ENCODE measurements at places on chromosomes 7 and 10.

- no peak for DNase-seq
Measured at GRCh38 chr7:127644484-127644883, 7.5 kb upstream of the SND1 start.

GRCh38 chr7:117098457-117098856, 145.2 kb downstream of the ST7 start:
- no peak for DNase-seq

- no peak for DNase-seq
Measured at GRCh38 chr7:46636022-46636421, 715.0 kb upstream of the IGFBP3 start.

GRCh38 chr7:3083350-3083749, 39.7 kb upstream of the CARD11 start:
- no peak for DNase-seq

GRCh38 chr10:30445711-30446110, 11.7 kb downstream of the MAP3K8 start:
- DNase-seq, result no peak

DNA sequence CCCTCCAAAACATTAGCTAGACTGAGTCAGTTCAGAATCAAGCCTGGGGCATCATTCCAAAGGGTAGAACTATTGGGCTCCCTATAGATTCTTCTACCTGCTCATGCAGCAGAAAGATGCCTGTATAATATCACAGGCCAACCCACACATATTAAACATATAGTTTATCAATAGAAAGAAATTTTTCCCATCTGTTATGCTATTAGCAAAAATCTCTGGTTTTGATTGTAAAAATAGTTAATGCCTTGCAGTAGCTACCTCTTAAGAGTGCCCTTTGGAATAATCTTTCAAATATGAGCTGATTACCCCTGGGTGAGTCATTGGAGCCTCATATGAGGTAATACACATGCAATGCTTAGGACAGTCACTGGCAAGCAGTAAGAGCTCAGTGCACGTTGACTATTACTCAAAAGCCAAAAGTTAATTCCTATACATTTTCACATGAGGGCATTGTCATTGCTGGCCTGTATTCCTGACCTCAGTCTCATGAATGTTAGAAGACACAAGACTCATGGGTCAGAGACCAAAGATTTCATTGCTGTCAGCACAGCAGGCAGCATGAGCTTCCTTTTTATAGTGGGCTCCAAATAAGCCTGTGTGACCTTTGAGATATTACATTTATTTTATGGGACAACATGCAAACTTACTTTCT, 180.0 kb downstream of the FGFR2 start:
- no peak for DNase-seq

GRCh38 chr10:108561649-108562048, 1361.7 kb downstream of the XPNPEP1 start:
- DNase-seq, result no peak

GRCh38 chr7:121015560-121015959, 27.0 kb downstream of the CPED1 start:
- no peak for DNase-seq

GRCh38 chr7:12695965-12696364, 8.5 kb downstream of the ARL4A start:
- DNase-seq, result no peak

GRCh38 chr10:124222318-124222987, 129.1 kb upstream of the CHST15 start:
- no peak for DNase-seq

DNA sequence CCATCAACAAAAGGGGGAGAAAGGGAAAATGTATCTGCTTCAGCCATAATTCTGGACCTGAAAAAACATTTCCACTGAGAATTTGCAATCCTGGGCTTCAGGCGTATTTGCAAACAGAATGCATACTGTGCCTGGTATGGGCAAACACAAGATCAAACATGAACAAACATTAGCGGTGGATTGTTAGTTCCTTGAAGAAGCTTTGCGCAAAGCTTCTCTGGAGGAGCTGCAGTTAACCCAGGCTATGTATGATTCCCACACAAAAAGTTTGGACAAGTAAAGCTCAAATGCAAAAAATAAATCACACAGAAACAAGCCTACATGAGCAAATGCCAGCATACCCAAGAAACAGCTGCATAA, 20.4 kb upstream of the HILPDA start:
- no peak for DNase-seq

GRCh38 chr10:110529596-110530011, 31.9 kb downstream of the DUSP5 start:
- peak; percentile 33 for DNase-seq

GRCh38 chr7:48217266-48217665, 46.0 kb downstream of the ABCA13 start:
- DNase-seq, result no peak

GRCh38 chr10:31822616-31823318, 105.9 kb downstream of the ARHGAP12 start:
- no peak for DNase-seq

GRCh38 chr7:30505174-30505697, 607 bp upstream of the GGCT start:
- no peak for DNase-seq

DNA sequence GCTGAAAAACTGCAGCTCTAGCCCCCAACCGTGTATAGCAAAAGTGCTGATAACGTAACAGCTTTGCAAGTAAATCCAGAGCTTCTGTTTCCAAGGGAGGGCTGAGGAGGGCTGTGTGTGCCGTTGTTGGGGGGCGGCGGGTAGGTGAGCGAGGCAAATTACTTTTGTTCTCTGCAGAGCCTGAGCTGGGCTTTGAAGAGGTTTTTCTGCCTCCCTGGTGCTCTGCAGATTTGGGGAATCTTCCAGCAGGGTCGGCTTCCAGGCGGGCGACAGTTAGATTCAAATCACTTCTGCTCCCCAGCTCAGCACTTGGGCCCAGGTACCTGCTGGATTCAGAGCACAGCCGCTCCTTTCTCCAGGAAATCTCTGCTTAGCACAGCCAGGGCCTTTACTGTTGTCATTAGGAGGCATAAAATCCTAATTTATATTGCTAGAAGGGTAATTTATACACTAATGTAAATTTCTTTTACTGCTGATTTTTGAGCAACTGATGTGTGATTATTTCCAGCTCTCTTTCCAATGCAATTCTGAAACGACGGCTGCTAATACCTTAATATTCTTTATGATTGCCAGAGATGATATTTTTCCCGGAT, 442.4 kb downstream of the TYW1 start:
- DNase-seq, result no peak

DNA sequence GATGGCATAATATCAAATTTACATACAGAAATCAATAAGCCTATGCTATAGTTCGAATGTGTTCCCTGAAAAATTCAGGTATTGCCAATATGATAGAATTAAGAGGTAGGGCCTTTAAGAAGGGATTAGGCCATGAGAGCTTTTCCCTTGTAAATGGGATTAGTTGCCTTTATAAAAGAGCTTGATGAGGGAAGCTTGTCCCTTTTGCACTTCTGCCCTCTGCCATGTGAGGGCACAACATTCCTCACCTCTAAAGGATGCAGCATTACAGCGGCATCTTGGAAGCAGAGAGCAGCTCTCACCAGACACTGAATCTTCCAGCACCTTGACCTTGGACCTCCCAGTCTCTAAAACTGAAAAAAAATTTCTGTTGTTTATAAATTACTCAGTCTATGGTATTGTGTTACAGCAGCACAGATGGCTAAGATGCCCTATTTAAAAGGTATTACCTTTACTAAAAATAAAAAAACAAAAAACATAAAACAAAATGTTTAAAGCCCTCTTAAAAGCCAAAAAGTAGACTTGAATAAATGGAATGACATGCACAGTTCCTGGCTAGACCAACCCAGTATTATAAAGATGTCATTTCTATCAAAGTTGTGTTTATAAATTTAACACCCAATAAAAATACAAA, 909.6 kb downstream of the REEP3 start:
- no peak for DNase-seq

DNA sequence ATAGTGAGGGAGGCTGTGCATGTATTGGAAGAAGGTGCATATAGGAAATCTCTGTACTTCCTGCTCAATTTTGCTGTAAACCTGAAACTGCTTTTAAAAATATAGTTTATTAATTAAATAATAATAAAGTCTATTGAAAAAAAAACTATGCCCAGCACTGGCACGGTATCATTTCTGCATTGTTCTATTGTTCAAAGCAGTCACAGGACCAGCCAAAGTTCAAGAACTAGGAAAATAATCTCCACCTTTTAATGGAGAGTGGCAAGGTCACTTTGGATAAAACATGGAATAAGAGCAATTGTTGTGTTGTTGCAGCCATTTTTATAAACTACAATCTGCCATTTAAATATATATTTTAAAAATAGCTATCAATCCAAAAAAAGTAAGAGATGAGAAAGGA, 24.7 kb downstream of the ASAH2 start:
- no peak for DNase-seq

GRCh38 chr7:17940951-17941431, 697 bp upstream of the SNX13 start:
- DNase-seq, result no peak

- no peak for DNase-seq
Measured at GRCh38 chr7:132996581-132997242, 85.2 kb downstream of the CHCHD3 start.

GRCh38 chr10:125233726-125234125, 73.4 kb upstream of the CTBP2 start:
- no peak for DNase-seq

DNA sequence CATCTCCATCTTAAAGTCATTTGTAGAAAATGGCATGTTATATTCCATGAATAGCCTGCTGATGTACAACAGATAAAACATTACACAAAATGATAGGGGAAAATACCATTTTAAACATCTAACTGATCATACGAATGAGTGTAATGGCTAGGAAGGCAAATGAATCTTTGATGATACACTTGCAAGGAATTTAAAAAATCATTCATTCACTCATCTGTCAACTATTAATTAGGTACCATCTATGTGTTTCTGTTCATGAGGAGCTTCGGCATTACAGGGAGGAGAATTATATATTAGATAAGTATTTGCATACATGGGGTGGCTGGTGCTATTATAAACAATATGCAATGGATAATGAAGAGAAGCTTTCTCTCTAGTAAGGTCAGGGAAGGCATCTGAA, 183.7 kb downstream of the CACNB2 start:
- no peak for DNase-seq

GRCh38 chr10:107415446-107415845, 250.9 kb upstream of the SORCS1 start:
- DNase-seq, result no peak

GRCh38 chr7:32145911-32146310, 75.7 kb upstream of the PDE1C start:
- no peak for DNase-seq

GRCh38 chr7:143126146-143126545, 5.7 kb upstream of the PIP start:
- DNase-seq, result no peak

- no peak for DNase-seq
Measured at GRCh38 chr10:52864201-52865106, 91.9 kb upstream of the MBL2 start.

- no peak for DNase-seq
Measured at GRCh38 chr7:2490181-2490651, 14.0 kb upstream of the GRIFIN start.

DNA sequence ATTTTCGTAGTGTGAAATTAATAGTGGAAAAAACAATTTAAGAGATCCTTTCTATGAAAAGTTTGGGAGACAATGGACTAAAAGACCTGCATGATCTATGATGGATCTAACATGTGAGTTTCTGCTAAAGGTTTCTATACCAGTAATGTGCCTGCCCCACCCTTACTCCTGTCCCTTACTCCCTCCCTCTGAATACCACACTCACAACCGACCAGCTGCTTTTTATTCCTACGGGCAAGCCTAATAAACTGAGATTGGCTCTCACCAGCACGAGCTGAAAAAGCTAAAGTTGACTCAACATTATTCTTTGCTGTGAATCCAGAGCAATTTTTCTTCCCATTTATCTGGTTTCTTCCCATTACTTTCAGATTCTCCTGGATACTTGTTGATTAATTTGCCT, 17.8 kb upstream of the REEP3 start:
- DNase-seq, result no peak

GRCh38 chr7:114548081-114548980, 133.7 kb downstream of the FOXP2 start:
- DNase-seq, result no peak

DNA sequence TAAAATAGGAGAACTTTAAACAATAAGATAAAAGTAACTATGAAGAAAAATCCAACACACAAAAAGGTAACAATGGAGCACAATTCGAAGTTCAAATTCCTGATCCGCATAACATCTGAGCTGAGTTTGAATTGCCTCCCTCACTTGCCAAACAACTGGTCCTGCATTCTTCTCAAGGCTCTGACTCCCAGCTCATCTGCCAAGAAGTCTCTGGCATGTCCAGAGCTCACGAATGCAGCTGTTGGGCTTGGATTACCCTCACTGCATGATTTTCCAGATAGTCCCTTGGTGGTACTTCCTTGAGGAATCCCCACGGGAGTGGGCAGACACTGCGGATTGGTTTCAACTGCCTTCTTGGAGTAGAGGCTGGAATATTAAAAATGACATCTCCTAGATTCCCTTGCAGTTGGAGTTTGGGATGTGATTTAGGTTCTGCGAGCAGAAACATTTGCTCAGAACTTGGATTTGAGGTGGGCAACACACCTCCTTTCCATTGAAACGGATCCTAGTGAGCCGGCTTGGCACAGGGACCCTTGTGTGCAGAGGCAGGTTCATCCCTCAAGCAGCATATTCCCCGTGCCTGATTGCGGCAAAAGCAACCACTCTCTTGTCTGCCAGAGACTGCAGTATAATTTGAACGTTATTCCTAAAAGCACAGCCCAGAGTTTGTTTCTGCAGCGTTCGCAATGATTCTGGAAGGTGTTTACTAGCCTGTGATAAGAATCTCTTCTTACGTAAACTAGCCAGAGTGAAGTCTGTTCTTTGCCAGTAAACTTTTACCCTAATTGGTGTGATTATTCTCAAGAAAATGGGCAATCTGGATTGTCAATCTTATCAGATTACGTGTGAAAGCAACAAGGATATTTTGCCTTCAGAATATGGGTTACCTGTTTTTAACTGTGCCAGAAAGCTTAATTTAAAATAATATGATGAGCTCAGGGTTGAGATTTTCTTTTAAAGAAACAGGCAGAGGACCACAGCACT, 23.4 kb upstream of the PRKCQ start:
- no peak for DNase-seq

DNA sequence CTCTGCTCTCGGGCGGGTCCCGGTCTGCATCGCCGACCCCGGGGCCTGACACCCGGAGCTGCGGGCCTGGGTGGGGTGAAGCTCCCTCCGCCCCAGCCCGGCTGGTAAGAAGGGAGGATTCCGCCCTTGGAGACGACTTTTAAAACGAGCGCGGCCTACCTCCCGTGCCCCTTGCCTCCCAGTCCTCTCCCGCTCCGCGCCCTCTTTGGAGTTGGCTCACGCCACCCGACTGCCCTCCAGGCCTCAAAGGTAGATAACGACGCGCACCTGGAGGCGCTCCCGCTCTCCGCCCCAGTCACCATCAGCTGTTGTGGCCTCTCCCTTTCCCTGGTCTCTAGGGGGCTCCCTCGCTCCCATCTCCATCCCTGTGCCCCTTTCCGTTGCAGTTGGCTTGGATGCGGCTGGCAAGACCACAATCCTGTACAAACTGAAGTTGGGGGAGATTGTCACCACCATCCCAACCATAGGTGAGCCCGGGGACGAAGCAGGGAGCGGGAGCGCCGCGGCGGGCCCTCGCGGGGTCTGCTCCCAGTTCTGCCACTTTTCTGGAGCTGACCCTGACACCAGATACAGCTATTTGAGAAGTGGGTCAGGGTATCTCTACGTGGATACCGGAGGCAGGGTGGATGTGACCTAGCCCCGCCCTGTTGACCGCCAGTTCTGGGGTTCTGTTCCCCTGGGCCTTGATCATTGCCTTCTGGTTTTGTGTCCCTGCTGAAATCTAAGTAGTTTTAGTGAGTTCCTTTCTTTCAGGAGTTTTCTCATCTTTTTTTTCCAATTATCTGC, 679 bp downstream of the ARF5 start:
- DNase-seq, result peak; percentile 36

GRCh38 chr10:129039406-129040370, 427.4 kb upstream of the MGMT start:
- no peak for DNase-seq

Data from activated CD4-positive, alpha-beta T cell treated with anti-CD3 and anti-CD28 coated beads for 4 hours (primary cell).